Cardiac muscle cell (in vitro differentiated cells and primary cell): ENCODE measurements at places on chromosomes 5 and 9. TPM values are rescaled to one million over a fixed set of nuclear protein-coding genes. Genes with fewer than 3 reads are reported as not detected.

The NIPAL4 gene
- 0.18 and 0.36 TPM in 2 replicates for total RNA-seq

DNA sequence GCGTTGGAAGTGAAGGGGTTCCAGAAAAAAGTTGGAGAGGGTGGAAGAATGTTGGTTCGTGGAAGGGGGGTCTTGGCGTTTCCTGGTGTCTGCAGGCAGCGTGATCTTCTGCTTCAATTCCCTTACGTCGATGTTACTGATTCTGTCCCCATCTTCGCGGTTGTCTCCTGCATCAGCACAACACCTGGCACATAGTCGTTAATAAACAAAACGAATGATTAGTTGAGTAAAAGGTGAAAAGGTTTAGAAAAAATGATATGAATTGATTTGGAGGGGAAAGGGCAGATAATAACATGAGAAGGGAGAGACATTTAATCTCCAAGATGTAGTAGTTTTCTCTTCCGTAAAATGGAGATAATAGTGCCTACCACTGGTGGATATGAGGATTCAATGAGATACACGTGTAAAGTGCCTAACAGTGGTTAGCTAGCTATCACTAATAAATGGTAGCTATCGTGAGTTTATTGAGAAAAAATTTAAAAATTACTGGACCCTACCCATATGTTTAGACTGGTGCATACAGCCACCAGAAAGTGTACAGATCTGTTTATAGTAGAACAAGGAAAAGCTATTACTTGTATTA, 556 bp downstream of the MTREX start:
- peak; percentile 32 for DNase-seq
- H3K4me1 ChIP-seq, result peaks cover 16% of the 10 kb centered on the region

The DNM1 gene
- 17.6 and 42.3 TPM in 2 replicates for total RNA-seq

The FIBCD1 gene
- 0.39 and 4.0 TPM in 2 replicates for total RNA-seq

DNA sequence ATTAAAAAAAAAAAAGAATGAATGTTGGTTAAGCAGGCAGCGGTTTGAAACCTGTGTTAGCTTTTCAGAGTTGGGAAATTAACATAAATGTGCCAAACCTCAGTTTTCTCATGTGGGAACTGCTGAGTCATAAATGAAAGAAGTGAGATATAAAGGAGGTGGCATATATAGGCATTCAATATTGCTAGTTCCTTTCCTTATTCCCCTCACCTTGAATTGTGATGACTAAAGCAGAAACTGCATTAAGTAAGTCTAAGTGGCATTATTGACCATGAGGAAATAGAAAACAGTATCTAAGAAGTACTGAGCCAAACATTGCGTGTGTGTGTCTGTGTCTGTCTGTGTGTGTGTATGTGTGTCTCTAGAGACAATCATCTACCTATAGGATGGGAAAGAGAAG, 691.2 kb downstream of the TLR4 start:
- no peak overlapping the region for H3K27ac ChIP-seq
- H3K4me1 ChIP-seq, result no peaks in the 10 kb centered on the region
- no peaks in the 10 kb centered on the region for H3K36me3 ChIP-seq
- no peak for DNase-seq
- no peaks in the 10 kb centered on the region for H3K27me3 ChIP-seq

DNA sequence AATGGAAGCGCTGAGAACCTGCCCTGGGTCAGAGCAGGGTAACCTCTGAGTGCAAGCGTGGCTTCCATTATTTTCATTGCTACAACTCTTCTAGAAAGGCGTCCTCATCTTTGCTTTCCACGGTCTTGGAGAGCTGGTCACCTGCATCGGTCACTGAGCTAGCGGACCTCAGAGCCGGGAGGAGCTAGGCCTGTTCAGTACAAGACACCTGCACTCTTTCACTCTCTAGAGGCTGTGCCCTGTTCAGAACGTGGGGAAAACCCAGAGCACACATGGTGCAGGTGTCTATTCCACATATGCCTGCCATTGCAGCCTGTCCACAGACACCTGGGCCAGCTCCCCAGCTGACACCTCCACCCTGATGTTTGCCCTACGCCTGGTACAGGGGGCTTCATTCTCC, 147.8 kb upstream of the IRX2 start:
- peaks cover 2% of the 10 kb centered on the region for H3K4me1 ChIP-seq
- H3K27ac ChIP-seq, result no peak overlapping the region
- no peak overlapping the region for H3K4me3 ChIP-seq
- H3K36me3 ChIP-seq, result no peaks in the 10 kb centered on the region
- H3K27me3 ChIP-seq, result no peaks in the 10 kb centered on the region

GRCh38 chr5:110815916-110816605, 77.3 kb downstream of the SLC25A46 start:
- no peak overlapping the region for H3K27ac ChIP-seq
- no peaks in the 10 kb centered on the region for H3K36me3 ChIP-seq
- peak; percentile 55 for DNase-seq
- H3K27me3 ChIP-seq, result no peaks in the 10 kb centered on the region
- no peak overlapping the region for H3K4me3 ChIP-seq
- H3K4me1 ChIP-seq, result no peaks in the 10 kb centered on the region

DNA sequence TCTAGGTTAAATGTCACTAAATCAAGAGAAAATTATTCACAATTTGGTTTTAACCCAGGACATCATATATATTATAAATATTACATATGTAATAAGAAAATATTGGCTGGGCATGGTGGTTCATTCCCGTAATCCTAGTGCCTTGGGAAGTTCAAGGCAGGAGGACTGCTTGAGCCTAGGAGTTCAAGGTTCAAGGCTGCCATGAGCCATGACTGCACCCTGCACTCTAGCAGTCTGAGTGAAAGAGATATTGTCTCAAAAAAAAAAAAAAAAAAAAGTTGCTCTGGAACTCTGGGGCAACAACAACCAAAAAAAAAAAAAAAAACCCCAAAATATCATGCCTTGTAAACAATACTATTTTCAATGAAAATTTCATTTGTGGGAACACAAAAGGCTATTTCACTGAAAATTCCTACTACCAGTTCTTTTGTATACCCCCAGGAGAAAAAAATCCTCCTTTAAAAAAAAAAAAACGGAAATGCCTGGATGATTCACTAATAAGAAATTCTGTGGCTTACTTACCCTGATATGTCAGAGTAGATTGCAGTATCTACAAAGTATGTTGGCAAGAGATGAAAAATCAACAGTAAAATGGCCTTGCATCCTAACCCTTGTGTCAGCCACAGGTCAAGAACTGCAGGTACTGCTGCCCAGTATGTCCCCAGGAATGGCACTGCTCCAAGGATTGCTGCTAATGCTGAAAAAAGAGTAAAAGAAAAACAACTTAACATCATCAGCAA, 22.6 kb upstream of the CTNNAL1 start:
- H3K4me3 ChIP-seq, result no peak overlapping the region
- DNase-seq, result no peak
- no peaks in the 10 kb centered on the region for H3K27me3 ChIP-seq

- peaks cover 16% of the 10 kb centered on the region for H3K4me1 ChIP-seq
- H3K36me3 ChIP-seq, result no peaks in the 10 kb centered on the region
- no peak overlapping the region for H3K4me3 ChIP-seq
- no peak for DNase-seq
- H3K27me3 ChIP-seq, result no peaks in the 10 kb centered on the region
Measured at GRCh38 chr9:13001989-13002580, 227.3 kb downstream of the LURAP1L start.

- H3K4me1 ChIP-seq, result no peaks in the 10 kb centered on the region
- H3K4me3 ChIP-seq, result no peak overlapping the region
- H3K36me3 ChIP-seq, result no peaks in the 10 kb centered on the region
- H3K27me3 ChIP-seq, result no peaks in the 10 kb centered on the region
Measured at GRCh38 chr5:149857499-149857898, 87.1 kb downstream of the PDE6A start.

- no peak overlapping the region for H3K27ac ChIP-seq
- H3K4me3 ChIP-seq, result no peak overlapping the region
- H3K4me1 ChIP-seq, result no peaks in the 10 kb centered on the region
- no peaks in the 10 kb centered on the region for H3K36me3 ChIP-seq
- H3K27me3 ChIP-seq, result no peaks in the 10 kb centered on the region
- DNase-seq, result no peak
Measured at GRCh38 chr5:42612750-42613366, 143.8 kb upstream of the CCDC152 start.

GRCh38 chr9:128068386-128069205, 564 bp downstream of the SLC25A25 start:
- H3K27me3 ChIP-seq, result no peaks in the 10 kb centered on the region
- no peaks in the 10 kb centered on the region for H3K36me3 ChIP-seq
- peaks cover 34% of the 10 kb centered on the region for H3K4me1 ChIP-seq
- peak overlapping the region; percentile 86 for H3K27ac ChIP-seq

DNA sequence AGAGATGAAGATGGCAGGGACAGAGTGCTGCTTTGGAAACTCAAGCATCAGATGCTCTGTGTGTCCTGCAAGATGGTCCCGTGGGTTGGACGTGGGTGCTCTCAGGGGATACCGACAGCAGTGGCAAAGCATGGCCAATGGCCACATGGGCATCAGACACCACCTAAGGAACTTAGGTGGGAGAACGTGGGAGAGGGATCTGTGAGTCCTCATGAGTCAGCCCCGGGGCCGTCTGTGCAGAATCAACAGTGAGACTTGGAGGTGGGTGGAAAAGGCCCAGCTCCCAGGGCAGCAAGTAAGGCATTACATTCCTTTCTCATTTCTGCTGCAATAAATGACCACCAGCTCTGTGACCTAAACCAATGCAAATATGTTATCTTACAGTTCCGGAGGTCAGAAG, 77.0 kb downstream of the RAD23B start:
- no peaks in the 10 kb centered on the region for H3K36me3 ChIP-seq
- H3K27me3 ChIP-seq, result no peaks in the 10 kb centered on the region
- H3K4me1 ChIP-seq, result no peaks in the 10 kb centered on the region
- no peak overlapping the region for H3K27ac ChIP-seq

The IL33 gene
- total RNA-seq, result not detected in 2 replicates

The HAPLN1 gene
- 11.9 and 14.3 TPM in 2 replicates for total RNA-seq

DNA sequence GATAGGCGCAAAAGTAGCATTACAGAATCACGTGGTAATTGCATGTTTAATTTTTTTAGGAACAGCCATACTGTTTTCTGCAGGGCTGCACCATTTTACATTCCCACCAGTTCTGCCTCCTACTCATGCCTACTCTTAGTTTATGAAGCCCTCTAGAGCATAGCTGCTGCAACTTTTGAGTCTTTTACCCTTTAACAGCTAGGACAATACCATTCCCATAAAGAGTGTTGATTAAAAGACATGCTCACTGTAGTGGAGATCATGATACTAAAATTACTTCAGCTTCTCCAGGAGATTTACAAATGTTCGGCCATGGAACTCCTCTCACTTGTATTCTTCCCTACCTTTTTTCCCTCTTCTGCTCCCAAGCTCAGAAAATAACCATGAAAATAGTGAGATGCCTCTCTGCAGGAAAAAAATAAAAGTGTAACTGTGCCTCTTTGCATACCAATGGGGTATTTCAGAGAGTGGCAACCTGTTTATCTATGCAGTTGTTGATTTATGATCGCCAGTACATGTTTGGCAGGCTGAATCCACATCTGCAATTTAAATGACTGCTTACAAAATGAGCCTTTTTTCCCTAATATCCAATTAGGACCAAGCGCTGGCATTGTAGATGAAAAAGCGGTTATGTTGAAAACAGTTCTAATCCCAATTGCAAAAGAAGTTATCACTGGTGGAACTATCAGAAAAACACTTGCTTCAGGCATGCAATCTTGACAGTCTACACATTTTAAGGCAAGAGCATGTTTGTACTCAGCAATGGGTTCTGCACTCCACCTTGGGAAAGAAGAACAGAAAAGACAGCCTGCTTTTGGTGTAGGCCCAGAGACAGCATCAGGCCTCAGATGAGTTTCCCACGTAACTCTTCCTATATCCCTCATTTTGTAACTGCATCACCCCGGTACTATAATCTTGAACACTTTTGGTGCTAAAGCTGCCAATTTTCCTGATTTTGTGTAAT, 131.1 kb downstream of the ADAMTSL1 start:
- no peak overlapping the region for H3K4me3 ChIP-seq
- H3K27ac ChIP-seq, result no peak overlapping the region
- no peak for DNase-seq
- H3K4me1 ChIP-seq, result no peaks in the 10 kb centered on the region

DNA sequence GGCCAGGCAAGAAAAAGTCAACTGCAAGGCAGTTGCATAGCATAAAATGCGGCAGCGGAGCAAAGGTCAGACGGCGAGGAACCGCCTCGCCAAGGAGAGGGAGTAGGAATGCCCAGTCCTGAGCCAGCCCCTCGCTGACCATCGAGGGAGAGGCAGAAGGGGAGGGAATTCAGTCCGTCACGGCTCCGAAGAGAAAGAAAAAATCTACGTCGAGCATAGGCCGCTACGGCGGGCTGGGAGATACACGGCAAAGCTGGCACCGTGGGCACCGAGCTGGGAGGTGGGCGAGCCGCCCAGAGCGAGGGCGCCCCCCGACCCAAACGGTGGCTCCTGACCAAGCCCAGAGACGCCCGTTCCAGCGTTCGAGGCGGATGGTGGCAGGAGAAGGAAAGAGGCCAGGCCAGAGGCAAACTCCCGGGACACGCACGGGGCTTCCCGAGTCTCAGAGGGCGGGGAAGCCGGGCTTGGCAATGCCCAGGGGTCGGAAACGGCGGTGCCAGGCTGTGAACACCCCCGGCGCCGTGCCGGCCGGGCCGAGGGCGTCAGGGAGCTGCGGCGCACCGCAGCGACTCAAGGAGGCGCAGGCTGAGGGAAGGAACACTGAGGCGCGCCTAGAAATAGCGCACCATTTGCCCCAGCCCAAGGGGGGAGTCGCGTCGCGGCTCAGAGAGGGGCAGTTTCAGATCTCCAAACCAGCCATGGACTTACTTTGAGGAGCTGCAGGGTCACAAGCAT, 518 bp downstream of the SPRY4 start:
- peaks cover 37% of the 10 kb centered on the region for H3K4me1 ChIP-seq
- peak overlapping the region; percentile 51 for H3K4me3 ChIP-seq
- DNase-seq, result peak; percentile 76
- peak overlapping the region; percentile 62 for H3K27ac ChIP-seq

GRCh38 chr9:92392690-92393089, 11.7 kb downstream of the OGN start:
- no peaks in the 10 kb centered on the region for H3K27me3 ChIP-seq
- no peak overlapping the region for H3K27ac ChIP-seq
- no peak for DNase-seq

The TTC16 gene
- total RNA-seq, result 0.06 TPM in 1 of 2 replicates, not detected in the other

- no peaks in the 10 kb centered on the region for H3K36me3 ChIP-seq
- no peak overlapping the region for H3K4me3 ChIP-seq
- no peak overlapping the region for H3K27ac ChIP-seq
- no peaks in the 10 kb centered on the region for H3K27me3 ChIP-seq
- peaks cover 14% of the 10 kb centered on the region for H3K4me1 ChIP-seq
Measured at GRCh38 chr9:121486043-121486442, 13.6 kb downstream of the GGTA1 start.

The F12 gene
- total RNA-seq, result 3.4 and 4.6 TPM in 2 replicates

- no peaks in the 10 kb centered on the region for H3K4me1 ChIP-seq
- H3K4me3 ChIP-seq, result no peak overlapping the region
- no peak overlapping the region for H3K27ac ChIP-seq
- no peaks in the 10 kb centered on the region for H3K27me3 ChIP-seq
- no peak for DNase-seq
- no peaks in the 10 kb centered on the region for H3K36me3 ChIP-seq
Measured at GRCh38 chr5:69454460-69455249, 37.9 kb upstream of the OCLN start.

- no peak overlapping the region for H3K4me3 ChIP-seq
- no peaks in the 10 kb centered on the region for H3K36me3 ChIP-seq
- peaks cover 14% of the 10 kb centered on the region for H3K4me1 ChIP-seq
- no peak overlapping the region for H3K27ac ChIP-seq
Measured at GRCh38 chr5:36950586-36951457, 74.3 kb downstream of the NIPBL start.

GRCh38 chr5:12920527-12920926, 1016.3 kb upstream of the CTNND2 start:
- no peaks in the 10 kb centered on the region for H3K27me3 ChIP-seq
- no peaks in the 10 kb centered on the region for H3K4me1 ChIP-seq
- no peaks in the 10 kb centered on the region for H3K36me3 ChIP-seq

The NR4A3 gene
- 0.49 and 1.5 TPM in 2 replicates for total RNA-seq

The HRCT1 gene
- not detected in 2 replicates for total RNA-seq

The SHLD3 gene
- 1.2 and 1.5 TPM in 2 replicates for total RNA-seq

The NLN gene
- total RNA-seq, result 11.2 and 14.7 TPM in 2 replicates
